ENCODE measurements at places on chromosomes 5 and 9.

DNA sequence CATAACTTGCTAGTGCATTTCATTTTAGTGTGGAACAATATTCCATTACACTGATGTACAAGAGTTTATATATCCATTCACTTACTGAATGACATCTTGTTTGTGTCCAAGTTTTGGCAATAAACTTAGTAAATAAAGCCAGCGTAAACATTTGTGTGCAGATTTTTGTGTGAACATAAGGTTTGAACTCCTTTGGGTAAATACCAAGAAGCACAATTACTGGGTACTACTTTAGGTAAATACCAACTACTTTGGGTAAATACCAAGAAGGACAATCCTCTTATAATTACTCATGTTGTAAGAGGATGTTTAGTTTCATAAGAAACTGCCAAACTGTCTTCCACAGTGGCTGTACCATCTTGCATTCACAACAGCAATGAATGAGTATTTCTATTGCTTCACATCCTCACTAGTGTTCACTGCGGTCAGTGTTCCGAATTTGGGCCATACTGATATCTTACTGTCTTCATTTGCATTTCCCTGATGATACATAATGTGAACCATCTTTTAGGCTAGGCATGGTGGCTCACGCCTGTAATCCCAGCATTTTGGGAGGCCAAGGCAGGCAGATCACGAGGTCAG lies 2.3 kb upstream of the SYK start:
- DNase-seq, result no peak

- no peak for DNase-seq
Observed at GRCh38 chr5:58961631-58962280, 378.9 kb downstream of the RAB3C start.

- no peak for DNase-seq
Observed at GRCh38 chr5:38013107-38013506, 173.3 kb upstream of the GDNF start.

- no peak for DNase-seq
Observed at GRCh38 chr5:112554101-112554977, 135.3 kb upstream of the EPB41L4A start.

GRCh38 chr9:103364753-103365152 lies 369.6 kb downstream of the CYLC2 start:
- DNase-seq, result peak; percentile 63

GRCh38 chr9:113646491-113646890 lies 183.0 kb downstream of the RGS3 start:
- no peak for DNase-seq

- no peak for DNase-seq
Observed at GRCh38 chr5:98713027-98713426, 60.4 kb upstream of the RGMB start.

GRCh38 chr9:135083831-135084230 lies 3.6 kb upstream of the OLFM1 start:
- DNase-seq, result no peak

DNA sequence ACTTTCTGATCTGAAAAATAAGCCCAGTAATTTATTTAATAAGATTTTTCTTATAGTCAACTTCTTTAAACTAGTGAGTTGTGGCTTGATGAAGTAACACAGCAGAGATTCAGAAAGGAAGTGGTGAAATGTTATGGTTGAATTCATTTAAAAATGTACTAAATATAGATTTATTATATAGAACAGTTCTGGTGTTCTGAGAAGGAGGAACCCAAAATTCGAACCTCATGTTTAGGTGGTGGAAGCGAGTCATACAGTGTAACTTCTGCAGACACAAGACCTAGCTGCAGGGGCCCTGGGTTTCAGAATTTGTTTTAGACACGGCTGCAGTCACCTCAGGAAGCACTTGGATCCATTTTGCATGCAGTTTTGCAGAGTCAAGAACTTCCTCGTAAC lies 188.2 kb downstream of the TRIO start:
- DNase-seq, result no peak

GRCh38 chr9:76717613-76718012 lies 46.6 kb upstream of the PCA3 start:
- DNase-seq, result no peak

DNA sequence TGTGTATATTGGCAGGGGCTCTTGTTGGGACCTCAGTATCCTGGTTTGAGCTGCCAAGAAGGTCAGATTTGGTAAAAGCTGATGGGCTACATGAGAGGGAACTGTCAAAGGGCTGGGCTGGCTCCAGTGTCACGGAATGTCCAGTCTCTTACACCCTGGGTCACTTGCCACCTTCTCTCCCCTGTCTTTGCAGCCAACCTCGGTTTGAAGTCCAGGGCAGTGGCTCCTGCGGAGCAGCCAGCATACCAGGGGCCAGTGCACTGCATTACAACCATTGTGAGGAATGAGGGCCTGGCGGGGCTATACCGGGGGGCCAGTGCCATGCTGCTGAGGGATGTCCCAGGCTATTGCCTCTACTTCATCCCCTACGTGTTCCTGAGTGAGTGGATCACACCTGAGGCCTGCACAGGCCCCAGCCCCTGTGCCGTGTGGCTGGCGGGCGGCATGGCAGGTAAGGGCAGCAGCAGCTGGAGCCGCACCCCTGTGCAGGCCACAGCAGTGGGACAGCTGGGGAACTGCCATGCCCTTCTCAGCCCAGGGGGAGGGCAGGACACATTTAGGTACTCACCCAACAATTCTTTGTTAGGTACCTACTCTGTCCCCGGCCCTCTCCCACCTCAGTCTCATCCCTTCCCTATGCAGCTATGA lies 24.2 kb downstream of the IL9 start:
- no peak for DNase-seq

DNA sequence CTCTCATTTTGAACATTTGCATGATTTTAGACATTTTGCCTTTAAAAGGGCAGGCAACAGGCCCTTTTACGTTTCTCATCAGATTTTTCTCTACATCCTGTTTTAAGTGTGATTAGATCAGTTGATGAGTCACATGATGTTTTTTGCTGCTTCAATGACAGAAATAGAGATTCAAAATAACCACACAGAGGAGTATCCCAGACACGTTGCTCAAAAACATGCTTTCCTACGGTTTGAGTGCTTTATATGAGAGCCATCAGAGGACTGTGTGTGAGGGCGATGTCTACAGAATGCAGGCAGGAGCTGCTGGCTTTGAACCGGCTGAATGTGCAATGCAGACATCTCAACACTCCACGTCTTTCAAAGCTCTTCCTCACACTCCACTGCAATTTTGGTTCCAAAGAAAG lies 42.1 kb downstream of the OTULIN start:
- DNase-seq, result no peak

GRCh38 chr9:18109675-18110074 lies 364.3 kb upstream of the ADAMTSL1 start:
- no peak for DNase-seq

- no peak for DNase-seq
Observed at GRCh38 chr5:175463641-175464040, 14.7 kb upstream of the SFXN1 start.

DNA sequence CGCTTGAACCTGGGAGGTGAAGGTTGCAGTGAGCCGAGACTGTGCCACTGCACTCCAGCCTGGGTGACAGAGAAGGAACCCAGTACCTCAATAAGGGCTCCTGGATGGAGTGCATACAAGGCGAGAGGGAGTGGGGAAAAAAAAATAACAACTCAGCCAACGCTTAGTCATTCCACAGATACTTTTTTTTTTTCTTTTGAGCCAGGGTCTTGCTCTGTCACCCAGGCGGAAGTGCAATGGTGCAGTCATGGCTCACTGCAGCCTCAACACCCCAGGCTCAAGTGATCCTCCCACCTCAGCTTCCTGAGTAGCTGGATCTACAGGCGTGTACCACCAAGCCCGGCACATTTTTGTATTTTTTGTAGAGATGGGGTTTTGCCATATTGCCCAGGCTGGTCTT lies 59.5 kb upstream of the GGTA1 start:
- DNase-seq, result no peak

DNA sequence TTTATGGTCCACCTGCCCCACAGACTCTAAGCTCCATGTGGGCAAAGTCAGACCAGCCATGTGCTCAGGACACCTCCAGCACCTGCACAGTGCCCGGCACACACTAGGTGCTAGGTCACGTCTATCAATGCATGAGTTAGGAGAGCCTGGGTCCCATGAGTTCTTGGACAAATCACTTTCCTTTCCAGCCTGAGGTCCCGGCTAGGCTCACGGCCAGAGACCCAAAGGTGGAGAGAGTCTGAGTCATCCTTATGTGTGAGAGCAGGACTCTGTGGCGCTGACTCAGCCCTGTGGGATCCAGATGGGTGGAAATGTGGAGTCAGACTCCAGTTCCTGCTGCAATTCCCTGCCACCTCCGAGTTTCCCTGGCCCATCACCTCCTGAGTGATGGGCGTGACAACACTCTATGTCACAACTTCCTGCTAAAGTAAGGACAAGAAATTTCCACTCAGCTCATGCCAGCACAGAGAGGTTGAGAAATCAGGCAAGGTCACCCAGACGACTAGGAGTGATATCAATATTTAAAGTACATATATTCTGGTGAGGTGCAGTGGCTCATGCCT lies 2.5 kb upstream of the ST6GALNAC4 start:
- DNase-seq, result peak; percentile 87

GRCh38 chr9:132755096-132755495 lies 84.8 kb downstream of the GTF3C4 start:
- no peak for DNase-seq

DNA sequence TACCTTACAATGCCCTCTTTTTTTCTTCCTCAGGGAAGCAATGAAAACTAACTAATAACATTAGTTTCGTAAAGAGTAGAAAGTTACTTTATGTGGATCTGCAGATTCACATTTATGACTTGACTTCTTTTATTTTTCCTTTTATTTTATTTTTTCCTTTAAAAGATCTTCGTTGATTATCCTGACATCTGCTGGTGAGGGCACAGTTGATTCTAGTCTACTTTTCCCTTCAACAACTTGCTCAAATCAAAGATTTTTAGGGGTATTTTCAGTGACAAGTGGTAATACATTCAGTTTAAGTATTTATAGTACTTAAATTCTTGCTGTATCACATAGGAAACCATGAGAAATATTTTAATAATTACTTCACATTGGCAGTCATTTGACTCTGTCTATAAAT lies 4.9 kb downstream of the EDIL3 start:
- DNase-seq, result no peak

DNA sequence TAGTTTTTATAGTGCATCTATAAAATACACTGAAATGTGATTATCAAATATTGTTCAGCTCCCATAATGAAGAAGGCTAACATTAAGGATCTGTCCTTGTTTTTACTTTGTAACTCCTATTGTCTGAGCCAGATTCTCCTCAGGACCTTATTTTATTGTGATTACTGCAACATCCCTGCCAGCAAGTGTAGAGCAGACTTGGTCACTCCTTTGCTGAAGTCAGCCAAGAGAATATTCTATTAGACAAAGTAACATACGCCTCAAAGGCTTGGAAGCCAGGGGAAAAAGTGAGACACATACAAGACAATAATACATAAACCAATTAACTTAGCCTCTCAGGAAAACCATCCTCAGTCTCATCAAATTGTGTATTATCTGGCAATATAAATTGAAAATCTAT lies 269.6 kb downstream of the ARL15 start:
- DNase-seq, result no peak

DNA sequence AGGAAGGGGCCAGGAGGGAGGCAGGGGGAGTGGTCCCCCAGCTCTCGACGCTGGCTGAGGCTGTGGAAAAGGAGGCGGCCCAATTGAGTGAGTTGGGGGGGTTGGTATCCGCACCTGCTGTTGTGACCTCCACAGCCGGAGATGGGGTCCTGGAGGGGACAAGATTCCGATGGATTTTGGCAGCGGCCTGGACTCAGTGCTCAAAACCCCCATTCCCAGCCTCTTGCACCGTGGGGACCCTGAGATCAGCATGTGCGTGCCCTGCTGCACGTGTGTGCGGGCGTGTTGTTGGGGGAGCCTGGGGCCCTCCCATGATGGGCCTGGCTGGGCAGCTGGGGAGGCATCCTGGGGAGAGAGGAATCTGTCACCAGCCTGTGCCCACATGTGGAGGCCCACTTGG lies 15.0 kb downstream of the CNTFR start:
- no peak for DNase-seq

- DNase-seq, result no peak
Observed at GRCh38 chr5:2192496-2192895, 309.8 kb upstream of the IRX4 start.

DNA sequence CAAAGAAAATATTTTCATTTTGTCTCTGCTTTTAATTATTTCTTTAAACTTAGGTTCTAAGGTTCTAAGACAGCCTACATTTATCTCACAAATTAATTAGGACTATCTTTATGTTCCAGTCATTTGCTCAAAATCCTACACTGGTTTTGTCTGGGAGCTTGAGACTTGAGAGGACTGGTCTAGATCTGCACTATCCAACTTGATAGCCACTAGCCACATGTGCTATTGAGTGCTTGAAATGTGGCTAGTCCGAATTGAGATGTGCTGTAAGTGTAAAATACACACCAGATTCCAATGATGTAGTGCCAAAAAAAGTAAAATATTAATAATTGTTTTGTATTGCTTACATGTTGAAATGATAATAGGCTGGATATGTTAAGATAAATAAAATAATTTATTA lies 7.2 kb downstream of the CDC37L1 start:
- no peak for DNase-seq

- no peak for DNase-seq
Observed at GRCh38 chr5:51326844-51327243, 56.4 kb upstream of the ISL1 start.

- no peak for DNase-seq
Observed at GRCh38 chr9:105656131-105656921, 5.9 kb upstream of the TAL2 start.

DNA sequence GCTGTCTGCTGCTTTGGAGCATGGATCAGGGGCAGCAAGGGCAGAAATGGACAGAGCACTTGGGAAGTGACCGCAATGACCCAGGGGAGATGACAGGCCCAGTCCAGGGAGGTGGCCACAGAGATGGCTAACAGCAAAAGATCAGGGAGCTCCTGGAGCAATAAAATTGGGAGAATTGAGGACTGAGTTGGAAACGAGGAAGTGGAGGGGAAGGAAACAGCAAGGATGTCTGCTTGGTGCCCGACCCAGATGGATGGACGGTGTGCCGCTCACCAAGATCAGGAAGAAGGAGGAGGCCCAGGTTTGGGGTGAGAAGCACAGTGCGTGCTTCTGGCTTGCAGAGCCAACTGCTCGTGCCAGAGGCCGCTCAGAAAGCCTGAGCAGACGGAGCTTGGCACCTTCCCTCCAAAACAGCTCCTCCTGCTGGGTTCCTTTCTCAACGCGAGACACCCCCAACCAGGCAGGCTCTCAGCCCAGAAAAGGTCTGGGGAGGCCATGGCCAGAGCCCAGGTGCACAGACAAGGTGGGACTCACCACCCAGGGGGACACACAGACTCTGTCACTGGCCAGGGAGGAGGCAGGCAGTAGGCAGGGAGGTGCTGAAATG lies 1.7 kb upstream of the SLC34A1 start:
- DNase-seq, result no peak

GRCh38 chr5:122515709-122516431 lies 203.8 kb downstream of the SNCAIP start:
- DNase-seq, result no peak

GRCh38 chr9:134666208-134666607 lies 24.6 kb downstream of the COL5A1 start:
- DNase-seq, result no peak

- no peak for DNase-seq
Observed at GRCh38 chr5:96226941-96227552, 206.0 kb downstream of the PCSK1 start.

GRCh38 chr5:75848077-75848476 lies 130.8 kb upstream of the POC5 start:
- no peak for DNase-seq

GRCh38 chr5:162558120-162558519 lies 490.5 kb downstream of the GABRG2 start:
- DNase-seq, result no peak
